ENCODE measurements at places on chromosomes 4 and X.

GRCh38 chr4:48339642-48340041, 1.7 kb upstream of the SLAIN2 start:
- no peak for DNase-seq

DNA sequence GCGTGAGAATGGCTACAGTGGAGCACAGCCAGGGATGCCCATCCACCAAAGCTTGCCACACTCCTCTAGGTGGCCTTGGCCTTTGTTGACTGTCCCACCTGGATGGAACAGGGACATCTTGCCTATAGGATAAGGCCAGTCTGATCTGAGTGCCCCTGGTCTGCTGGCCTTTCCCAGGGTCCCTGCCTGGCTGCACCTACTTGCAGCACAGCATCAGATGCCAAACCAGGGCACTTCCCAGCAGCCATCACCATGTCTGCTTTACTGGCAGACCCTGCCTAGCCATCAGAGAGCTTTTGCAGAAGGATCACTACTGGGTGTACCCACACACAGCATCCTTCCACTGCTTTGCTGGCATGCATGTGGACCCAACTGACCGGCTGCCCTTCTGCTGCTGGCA, 143.2 kb downstream of the GABRA3 start:
- no peak for DNase-seq

DNA sequence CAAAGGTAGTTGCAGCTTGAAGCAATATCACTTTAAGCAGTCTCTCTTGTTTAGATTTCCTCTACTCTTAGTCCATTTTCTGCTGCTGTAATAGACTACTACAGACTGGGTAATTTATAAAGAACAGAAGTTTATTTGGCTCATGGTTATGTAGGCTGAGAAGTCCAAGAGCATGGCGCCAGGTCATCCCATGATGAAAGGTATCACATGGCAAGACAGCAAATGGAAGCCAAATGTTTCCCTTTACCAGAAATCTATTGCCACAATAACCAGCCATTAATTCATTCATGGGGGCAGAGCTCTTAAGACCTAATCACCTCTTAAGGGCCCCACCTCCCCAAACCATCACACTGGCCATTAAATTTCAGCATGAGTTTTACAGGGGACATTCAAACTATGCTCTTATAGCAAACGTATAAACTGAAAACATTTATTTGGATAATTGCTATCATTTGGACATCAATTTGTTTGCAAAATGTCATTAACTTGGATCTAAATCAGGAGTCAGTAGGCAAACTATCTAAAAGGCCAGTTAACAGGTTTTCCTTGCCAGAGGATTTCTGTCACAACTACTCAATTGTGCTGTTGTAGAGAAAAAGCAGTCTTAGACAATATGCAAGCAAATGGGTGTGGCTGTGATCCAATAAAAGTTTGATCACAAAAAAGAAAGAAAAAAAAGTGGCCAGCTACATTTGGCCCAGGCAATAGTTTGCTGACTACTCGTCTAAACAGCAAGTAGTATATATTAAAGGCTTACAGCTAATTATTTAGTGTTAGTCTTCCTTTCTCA, 75.7 kb upstream of the GUCY1A1 start:
- no peak for DNase-seq

DNA sequence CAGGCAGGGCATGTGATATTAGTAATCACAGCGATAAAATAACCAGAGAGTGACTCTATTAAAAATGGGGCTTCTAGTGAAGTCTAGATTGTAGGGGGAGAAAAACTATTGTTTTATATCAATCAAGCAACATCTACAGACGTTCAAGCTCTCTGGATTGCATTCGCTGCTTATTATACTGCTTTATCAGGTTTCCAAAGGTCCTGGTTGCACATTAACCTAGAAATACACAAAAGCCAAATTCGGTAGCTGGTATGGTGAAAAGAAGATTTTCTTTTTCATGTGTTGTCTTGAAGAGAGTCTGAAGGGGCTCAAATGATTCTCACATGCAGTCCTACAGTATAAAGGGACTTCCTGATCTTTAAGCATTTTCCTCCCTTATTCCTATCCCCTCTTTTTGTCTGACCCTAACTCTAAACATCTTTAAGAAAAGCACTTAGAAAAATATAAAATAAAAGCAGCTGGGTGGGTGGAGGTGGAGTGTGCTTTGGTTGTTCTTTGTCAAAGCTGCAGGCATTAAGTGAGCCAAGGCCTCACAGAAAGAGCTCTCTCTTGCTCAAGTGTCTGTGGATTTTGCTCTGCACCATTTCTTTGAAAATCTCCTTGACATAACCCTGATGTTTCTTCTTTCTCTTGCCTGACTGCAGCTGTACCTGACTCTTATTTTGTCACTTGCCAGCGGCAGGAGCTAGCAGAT, 46.1 kb downstream of the MID1IP1 start:
- DNase-seq, result no peak

DNA sequence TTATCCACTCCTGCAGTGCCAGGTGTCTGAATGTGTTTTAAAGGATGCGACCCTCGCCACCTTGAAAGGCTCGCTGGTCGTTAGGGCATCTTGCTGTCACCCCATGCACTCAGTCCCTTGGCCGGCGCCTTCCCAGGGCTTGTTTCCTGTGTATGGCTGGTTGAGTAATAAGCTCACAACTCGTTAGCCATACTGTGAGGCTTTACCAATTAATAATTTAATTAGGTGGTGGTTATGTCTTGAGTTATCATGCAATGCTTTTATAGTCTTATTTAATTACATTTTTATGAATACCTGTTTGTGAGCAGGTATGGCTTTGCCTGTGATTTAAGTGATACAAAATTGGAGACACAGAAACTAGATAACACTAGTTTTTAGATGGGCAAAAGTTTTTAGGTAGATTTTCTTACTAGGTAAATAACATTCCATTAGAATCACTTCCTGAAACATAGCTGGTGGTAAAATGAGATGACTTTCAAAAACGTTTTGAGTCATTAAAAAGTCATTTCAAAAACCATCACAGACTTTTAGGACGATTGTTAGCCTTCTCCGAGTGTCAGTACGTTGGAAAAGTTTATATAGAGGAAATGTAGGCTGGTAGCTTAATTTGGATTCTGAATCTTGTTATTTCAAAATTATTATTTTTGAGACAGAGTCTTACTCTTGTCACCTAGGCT, 18.2 kb downstream of the PTTG2 start:
- no peak for DNase-seq

GRCh38 chr4:70544279-70544868, 26.0 kb downstream of the AMTN start:
- DNase-seq, result no peak

GRCh38 chr4:97589481-97590196, 553.6 kb downstream of the STPG2 start:
- no peak for DNase-seq

DNA sequence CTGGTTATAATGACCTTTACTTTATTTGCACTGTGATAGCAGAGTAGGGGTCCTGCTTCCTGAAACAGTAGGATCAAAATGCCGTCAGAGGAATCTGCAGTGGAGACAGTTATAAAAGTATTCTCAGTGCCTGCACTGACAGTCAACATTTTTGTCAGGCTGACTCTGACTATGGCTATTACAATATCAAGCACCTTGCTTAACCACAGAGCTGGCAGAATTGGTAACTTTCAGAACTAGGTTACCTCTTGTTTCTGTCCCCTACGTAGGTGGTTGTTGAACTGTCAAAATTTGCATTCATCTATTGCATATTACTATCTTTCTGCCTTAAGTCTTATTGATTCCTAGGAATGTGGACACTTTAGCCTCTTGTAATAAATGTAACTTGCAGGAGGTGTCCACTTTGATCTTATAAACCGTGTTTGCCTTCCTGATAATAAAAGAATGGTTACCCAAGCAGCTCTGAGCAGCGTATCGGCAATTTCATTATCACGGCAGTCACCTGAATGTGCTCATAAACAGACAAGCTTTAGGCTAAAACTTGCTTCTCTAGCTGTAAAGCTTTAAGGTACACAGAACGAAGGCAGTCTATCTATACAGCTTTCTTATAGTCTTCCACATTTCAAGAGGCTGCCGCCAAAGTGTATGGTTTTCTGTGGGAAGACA, 353.0 kb upstream of the GALNT7 start:
- no peak for DNase-seq

- DNase-seq, result no peak
Observed at GRCh38 chr4:10048941-10049697, 27.8 kb upstream of the SLC2A9 start.

DNA sequence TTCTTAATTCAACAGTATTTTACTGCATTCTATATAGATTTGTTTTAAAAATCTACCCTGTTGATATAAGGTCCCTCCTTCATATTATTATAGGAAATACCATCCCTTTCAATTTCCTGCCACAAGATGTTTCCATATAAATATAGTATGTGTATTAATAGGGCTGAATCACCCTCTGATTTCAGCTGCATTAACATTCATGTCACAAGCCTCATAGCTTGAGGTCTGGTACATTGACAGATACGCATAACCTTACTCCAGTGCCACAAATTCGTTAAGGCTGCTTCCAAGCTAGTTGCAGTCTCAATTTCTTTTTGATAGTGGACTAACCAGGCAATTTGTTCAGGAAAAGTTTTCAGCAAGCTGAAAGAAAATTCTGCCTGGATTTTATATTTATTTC, 128.4 kb downstream of the KLHL34 start:
- no peak for DNase-seq

DNA sequence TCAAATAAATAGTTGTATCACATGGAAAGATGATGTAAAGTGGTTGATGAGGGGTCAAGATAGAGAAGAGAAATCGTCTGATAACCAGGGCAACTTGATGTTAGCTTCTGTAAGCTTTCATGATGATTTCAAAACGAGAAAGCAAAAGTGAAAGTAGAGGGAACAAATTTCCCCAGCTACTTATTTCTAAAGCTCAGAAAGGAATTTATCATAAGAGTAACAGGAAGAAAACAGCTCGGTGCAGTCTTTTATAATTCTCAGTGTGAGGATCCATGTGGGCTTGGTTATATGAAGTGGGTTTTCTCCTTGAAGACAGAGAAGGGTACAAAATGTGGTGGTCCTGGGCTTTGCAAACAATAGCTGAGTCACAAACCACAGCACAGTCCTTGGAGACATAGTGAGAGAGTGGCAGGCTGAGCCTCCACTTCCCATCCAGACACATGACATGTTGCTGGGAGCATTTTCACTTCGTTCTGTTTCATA, 32.1 kb upstream of the GLRA2 start:
- no peak for DNase-seq

GRCh38 chr4:100168521-100168920, 21.7 kb downstream of the DDIT4L start:
- DNase-seq, result no peak

GRCh38 chrX:11893933-11894710, 136.1 kb downstream of the MSL3 start:
- DNase-seq, result no peak

DNA sequence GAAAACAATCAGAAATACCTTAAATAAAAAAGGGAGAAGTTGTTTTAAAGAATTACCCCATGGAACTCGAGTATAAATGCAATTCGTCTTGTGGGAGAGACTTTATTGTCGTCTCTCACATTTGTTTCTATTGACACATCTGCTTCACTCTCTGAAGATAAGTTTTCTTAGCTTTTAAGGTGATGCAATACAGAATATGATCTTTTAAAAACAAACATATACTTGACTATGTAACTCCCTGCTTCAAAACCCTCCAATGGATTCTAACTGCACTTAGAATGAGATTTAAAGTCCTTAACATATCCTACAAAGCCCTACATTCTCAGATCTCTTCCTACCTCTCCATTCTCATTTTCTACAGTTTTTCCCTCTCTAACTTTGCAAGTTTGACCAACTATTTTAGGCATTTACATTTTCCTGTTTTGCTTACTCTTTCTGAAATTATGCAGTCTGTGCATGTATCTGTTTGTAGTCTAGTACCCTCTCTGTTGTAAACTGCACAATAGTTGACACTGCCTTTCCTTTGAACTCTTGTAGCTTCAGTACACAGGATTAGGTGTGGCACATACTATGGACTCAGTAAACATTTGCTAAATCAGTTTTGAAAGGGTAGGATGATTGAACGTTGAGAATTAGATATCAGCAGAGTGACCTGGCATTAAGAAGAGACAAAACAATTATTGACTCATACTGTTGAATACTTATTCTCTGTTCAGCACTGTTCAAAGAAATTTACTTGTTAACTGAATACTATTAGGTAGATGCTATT, 59.8 kb downstream of the AGTR2 start:
- no peak for DNase-seq

DNA sequence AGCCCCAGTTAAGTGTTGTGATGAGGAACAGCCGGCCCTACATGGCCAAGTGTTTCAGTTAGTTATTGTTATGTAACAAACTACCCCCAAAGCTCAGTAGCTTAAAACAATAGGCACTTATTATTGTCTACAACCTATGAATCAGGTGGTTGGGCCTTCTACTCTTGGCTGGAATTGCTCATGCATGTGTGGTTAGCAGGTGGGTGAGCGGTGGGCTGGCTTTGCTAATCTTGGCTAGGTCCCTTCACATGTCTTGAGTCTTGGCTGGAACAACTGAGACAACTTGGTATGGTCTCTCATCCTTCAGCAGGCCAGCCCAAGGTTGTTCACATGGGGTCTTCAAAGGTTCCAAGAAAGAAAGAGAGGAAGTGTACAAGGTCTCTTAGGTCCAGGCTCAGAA, 54.5 kb upstream of the CHRNA9 start:
- DNase-seq, result no peak

GRCh38 chr4:16739997-16740624, 158.3 kb downstream of the LDB2 start:
- no peak for DNase-seq

- DNase-seq, result no peak
Observed at GRCh38 chrX:83508006-83508405, at the start of gene POU3F4. TSS of gene POU3F4 (plus strand) at chrX:83508290. CDS start at chrX:83508325, 35 bp downstream.

GRCh38 chr4:76067652-76068286, 6.7 kb upstream of the ART3 start:
- DNase-seq, result peak; percentile 1

- DNase-seq, result no peak
Observed at GRCh38 chr4:23163647-23164436, 471.1 kb downstream of the GBA3 start.

- no peak for DNase-seq
Observed at GRCh38 chrX:49106930-49107329, 16.6 kb downstream of the GPKOW start.

DNA sequence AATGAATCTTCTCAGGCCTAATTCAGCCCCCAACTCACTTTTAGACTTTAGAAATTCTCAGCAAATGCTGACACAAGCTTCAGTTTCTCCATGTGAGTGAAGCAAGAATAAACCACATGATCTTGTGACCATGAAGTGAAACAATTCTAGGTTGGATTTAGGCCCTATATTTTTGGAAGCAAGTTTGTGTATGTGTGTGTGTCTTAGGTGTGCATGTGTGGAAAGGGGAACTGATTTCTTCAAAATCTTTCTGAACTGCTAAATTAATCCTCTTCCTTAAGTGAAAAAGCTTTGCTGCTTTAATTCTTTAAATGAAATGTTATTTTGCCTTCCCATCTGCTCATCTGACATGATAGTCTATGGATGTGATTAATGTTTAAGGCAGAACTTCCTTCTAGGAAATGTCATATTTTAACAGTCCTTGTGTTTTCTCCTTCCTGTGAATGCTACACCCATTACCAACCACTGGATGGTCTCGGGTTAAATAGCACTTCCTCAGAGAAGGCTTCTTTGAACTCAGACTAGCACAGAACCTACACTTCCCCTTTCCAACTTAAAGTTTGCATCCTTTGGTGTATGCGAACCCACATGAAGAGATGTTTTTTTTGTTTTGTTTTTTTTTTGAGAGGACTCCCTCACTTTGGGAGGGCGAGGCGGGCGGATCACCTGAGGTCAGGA, 1.2 kb upstream of the TMEM144 start:
- DNase-seq, result no peak

- DNase-seq, result no peak
Observed at GRCh38 chr4:81789741-81790399, 318.2 kb upstream of the RASGEF1B start.
